ENCODE measurements at places on chromosomes 12 and 14. TPM values are rescaled to one million over a fixed set of nuclear protein-coding genes. Genes with fewer than 3 reads are reported as not detected.

Gene UNC79
- not detected for total RNA-seq

Gene OR8S1
- total RNA-seq = not detected

Gene FAM181A
- total RNA-seq = not detected

Gene ARHGDIB
- 1,244 TPM for total RNA-seq

Gene TBC1D30
- total RNA-seq = 0.23 TPM

Gene MDM1
- 24.0 TPM for total RNA-seq

Gene SLC6A15
- total RNA-seq = not detected

DNA sequence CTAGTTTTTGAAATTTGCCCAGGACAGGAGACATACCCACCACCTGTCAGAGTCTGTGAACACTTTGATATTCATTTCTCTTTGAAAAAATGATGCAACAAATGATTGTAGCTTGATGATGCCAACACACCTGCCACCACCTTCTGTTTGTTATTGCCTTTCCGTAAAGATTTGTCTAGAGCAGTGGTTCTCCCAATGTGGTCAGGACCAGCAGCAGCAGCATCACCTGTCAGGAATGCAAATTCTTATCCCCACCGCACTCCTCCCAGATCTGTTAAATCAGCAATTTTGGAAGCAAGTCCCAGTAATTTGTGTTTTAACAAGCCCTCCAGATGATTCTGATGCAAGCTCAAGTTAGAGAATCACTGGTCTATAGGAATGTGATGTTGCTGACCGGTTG is 9.9 kb downstream of the CCDC175 start:
- no peak overlapping the region for H3K4me3 ChIP-seq
- no peak for DNase-seq
- H3K27ac ChIP-seq = no peak overlapping the region
- H3K27me3 ChIP-seq = peaks cover 47% of the 10 kb centered on the region

- no peak overlapping the region for H3K4me3 ChIP-seq
- no peaks in the 10 kb centered on the region for H3K27me3 ChIP-seq
- H3K4me1 ChIP-seq = no peaks in the 10 kb centered on the region
- peaks cover 43% of the 10 kb centered on the region for H3K36me3 ChIP-seq
Observed at GRCh38 chr12:132702640-132703039, 8.0 kb upstream of the PGAM5 start.

DNA sequence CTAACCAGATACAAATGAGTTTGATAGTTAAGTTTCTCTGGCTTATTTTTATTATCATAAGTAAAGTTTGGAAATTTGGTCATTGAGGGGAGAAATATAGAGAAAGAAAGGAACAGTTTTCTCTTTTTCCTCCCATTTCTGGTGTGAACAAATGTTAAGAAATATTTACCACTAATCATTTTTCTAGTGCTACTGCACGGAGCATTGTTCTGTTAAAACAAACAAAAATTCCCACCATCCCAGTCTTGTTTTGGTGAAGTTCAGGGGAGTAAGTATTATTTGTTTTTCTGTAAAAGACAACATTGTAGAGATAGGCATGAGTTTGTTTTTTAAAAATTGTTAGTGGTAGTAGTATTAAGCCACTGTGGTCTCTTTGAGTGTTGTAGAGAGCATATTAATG is 135.3 kb downstream of the FGD4 start:
- H3K27ac ChIP-seq = no peak overlapping the region
- peaks cover 15% of the 10 kb centered on the region for H3K4me1 ChIP-seq
- peaks cover 3% of the 10 kb centered on the region for H3K36me3 ChIP-seq
- H3K4me3 ChIP-seq = no peak overlapping the region

DNA sequence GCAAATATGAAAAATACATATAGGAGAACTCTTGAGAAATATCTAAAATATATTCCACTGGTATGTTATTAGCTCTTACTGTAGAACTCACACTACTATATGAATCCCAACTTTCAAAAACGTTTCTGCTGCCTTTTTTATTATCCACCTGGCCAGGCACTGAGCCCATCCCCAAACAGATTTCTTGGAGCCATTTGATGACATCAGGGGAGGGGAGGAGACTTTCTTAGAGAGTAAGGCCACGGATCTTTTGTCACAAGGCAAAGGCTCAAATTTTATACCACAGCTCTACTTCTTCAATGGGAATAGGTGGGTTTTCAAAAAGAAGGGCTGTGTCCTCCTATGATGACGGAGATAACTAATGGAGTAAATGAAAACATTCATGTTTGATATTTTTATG is 83.0 kb downstream of the SLC25A21 start:
- H3K27me3 ChIP-seq = no peaks in the 10 kb centered on the region
- H3K36me3 ChIP-seq = no peaks in the 10 kb centered on the region
- DNase-seq = no peak
- no peak overlapping the region for H3K4me3 ChIP-seq
- H3K4me1 ChIP-seq = no peaks in the 10 kb centered on the region

GRCh38 chr12:120324841-120325417 is 2.6 kb downstream of the PLA2G1B start:
- no peaks in the 10 kb centered on the region for H3K36me3 ChIP-seq
- peaks cover 9% of the 10 kb centered on the region for H3K4me1 ChIP-seq
- H3K4me3 ChIP-seq = no peak overlapping the region
- no peak overlapping the region for H3K27ac ChIP-seq
- DNase-seq = no peak

- no peak overlapping the region for H3K27ac ChIP-seq
- H3K36me3 ChIP-seq = peaks cover 8% of the 10 kb centered on the region
- no peaks in the 10 kb centered on the region for H3K27me3 ChIP-seq
- no peak overlapping the region for H3K4me3 ChIP-seq
Observed at GRCh38 chr12:92272061-92272964, 126.7 kb upstream of the BTG1 start.

GRCh38 chr12:11580125-11580751 is 69.2 kb upstream of the ETV6 start:
- H3K27me3 ChIP-seq = peaks cover 17% of the 10 kb centered on the region
- H3K27ac ChIP-seq = no peak overlapping the region
- no peak overlapping the region for H3K4me3 ChIP-seq
- H3K4me1 ChIP-seq = peaks cover 3% of the 10 kb centered on the region
- H3K36me3 ChIP-seq = no peaks in the 10 kb centered on the region

- no peak for DNase-seq
- H3K4me3 ChIP-seq = no peak overlapping the region
- no peak overlapping the region for H3K27ac ChIP-seq
- no peaks in the 10 kb centered on the region for H3K4me1 ChIP-seq
- H3K36me3 ChIP-seq = peaks cover 2% of the 10 kb centered on the region
Observed at GRCh38 chr14:91750634-91751198, 18.8 kb upstream of the CATSPERB start.

DNA sequence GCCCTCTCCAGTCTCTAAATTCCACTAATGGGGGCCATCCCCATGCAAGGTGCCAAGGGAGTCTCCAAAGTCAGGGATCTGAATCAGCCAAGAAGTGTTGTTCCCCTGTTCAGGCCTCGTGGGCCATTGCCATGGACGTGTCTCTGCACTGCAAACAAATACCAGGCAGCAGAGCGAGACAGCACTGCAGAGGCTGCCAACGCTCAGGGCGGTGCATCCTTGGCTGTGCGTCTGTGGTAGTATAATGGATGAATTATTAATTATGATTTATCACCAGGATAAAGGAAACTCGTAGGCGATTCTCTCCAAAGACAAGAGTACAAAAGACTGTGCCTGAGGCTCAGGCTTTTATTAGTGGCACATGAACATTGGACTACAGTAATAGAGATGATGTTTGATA is 122.3 kb upstream of the NTF3 start:
- no peaks in the 10 kb centered on the region for H3K36me3 ChIP-seq
- no peak overlapping the region for H3K27ac ChIP-seq
- no peaks in the 10 kb centered on the region for H3K4me1 ChIP-seq
- H3K4me3 ChIP-seq = no peak overlapping the region
- H3K27me3 ChIP-seq = peaks cover 5% of the 10 kb centered on the region
- no peak for DNase-seq

- H3K36me3 ChIP-seq = no peaks in the 10 kb centered on the region
- no peak overlapping the region for H3K4me3 ChIP-seq
- H3K27me3 ChIP-seq = no peaks in the 10 kb centered on the region
- peaks cover 17% of the 10 kb centered on the region for H3K4me1 ChIP-seq
Observed at GRCh38 chr12:93793983-93794382, 116.8 kb downstream of the CRADD start.

DNA sequence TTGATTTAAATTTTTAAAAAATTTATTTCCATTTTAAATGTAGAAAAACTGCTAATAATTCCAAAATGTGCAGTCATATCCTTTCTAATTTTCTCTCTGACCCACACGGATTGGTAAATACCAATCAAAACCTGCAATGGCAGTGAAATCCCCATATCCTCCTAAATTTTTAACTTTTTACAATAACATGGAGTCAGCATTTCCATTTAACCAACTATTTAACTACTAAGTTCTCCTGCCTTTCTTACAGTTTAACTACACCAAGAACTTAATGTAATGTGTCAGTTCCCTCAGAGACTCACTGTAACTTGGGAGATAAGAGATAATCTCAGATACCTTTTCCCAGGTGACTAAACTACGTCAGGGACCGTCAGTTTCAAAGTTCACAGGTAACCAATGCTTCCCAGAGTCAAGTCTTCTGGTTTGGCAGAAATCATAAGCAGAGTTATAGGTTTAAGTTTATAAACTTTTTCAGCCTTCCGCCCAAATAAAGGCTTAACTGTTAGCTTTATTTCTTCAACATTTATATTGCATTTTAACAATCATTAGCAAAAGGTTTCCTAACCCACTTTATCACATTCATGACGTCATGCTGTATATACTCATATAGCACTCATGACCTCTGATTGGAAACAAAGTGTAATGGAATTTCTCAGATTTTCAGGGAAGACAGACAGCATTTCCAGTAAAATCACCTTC is 7.6 kb downstream of the KRAS start:
- no peak for DNase-seq
- H3K4me1 ChIP-seq = peaks cover 26% of the 10 kb centered on the region
